ENCODE measurements at places on chromosomes 7 and 10.

GRCh38 chr7:31997423-31997822, 72.8 kb downstream of the PDE1C start:
- DNase-seq, result no peak

- no peak for DNase-seq
Measured at GRCh38 chr10:70811881-70812280, 3.9 kb upstream of the SGPL1 start.

- DNase-seq, result no peak
Measured at GRCh38 chr10:3395041-3395440, 222.5 kb upstream of the PITRM1 start.

DNA sequence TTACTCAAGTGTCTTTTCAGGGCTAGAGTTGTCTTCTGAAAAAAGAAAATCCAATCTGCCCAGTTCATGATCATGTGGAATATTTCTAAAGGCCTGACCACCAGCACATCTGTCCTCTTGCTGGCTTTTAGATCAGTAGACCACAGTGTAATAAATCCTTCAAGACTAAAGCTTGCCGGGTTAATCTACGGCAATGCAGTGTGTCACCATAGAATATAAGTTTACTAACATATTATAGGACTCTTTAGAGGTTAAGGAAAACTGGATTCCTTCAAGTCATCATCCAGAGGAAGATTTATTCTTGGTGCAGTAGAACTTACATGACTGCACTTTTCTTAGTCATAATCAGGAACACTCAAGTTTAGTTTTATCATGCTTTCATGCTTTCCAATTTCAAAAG, 349.5 kb downstream of the SEMA3D start:
- no peak for DNase-seq

- no peak for DNase-seq
Measured at GRCh38 chr7:120554960-120555571, 282.1 kb downstream of the KCND2 start.

GRCh38 chr7:75567948-75568595, 76.0 kb downstream of the SPDYE5 start:
- no peak for DNase-seq

DNA sequence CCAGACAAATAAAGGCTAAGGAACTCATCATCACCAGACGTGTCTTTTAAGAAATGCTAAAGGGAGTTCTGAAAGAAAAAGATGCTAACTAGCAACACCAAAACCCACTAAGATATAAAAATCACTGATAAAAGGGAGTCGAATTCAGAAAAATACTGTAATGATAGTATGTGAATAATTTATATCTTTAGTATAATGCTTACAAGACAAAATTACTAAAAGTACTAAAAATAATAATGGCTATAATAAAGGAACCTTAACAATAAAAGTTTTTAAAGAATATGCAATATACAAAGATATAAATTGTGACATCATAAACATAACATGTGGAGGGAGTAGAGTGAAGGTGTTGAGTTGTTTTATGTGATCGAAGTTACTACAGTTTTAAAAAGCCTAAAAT, 28.3 kb downstream of the HPSE2 start:
- no peak for DNase-seq

DNA sequence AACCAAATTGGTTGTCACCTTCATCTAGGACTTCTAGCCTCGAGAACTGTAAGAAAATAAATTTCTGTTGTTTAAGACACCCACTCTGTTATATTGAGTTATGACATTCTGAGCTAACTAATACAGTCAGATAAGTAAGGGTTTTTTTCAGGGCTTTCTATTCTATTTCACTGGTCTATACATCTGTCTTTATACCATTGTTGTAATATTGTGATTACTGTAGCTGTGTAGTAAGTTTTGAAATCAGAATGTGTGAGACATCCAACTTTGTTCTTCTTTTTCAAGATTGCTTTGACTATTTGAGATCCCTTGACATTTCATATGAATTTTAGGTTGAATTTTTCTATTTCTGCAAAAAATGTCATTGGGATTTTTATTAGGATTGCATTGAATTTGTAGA, 7.5 kb downstream of the IFIT1 start:
- DNase-seq, result no peak

DNA sequence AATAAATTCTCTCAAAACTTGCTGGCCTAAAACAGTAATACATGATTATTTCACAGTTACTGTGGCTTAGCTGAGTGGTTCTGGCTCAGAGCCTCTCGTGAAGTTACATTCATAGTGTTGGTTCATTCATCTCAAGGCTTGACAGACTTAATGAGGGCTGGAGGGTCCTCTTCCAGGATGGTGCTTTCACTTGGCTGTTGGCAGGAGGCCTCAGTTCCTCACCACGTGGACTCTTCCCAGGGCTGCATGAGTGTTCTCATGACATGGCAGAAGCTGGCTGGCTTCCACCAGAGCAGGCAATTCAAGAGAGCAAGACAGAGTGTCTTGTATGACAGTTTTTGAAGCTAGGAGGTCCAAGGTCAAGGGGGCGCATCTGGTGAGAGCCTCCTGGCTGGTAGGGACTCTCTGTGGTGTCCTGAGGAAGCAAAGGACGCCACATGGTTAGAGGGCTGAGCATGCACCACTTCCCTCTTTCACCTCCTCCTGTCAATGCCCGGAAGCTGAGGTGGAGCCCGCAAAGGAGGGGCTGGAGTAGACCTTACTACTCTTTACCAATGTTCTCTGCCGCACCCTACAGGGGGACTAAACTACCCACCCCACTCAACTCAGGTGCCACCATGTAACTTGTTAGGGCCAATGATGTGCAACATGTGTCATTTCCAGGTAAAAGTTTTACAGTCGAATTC, 58.2 kb upstream of the YAE1 start:
- peak; percentile 5 for DNase-seq

- DNase-seq, result no peak
Measured at GRCh38 chr10:13182424-13182823, 21.1 kb downstream of the MCM10 start.

GRCh38 chr10:8640878-8641277, 586.4 kb downstream of the GATA3 start:
- DNase-seq, result no peak

DNA sequence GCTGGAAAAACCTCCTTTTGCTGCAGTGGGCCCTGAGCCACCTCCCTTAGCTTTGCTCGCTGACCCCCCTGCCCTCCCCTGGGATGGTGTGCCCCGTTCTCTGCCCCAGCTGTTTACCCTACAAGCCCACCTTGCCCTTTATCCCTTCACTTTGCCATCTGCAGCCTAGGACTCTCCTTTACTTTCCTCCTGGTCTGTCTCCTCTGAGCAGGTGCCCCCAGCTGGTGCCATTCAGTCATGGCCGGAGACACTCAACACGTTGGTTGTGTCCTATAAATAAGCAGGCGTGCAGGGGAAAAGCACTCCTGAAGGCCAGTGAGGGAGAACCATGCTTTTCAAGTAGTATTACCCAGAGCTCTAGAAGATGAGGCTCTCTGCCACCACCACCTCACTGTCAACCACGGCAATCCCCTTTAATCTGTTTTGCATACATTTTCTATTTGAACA, 6.1 kb downstream of the RASSF4 start:
- no peak for DNase-seq

DNA sequence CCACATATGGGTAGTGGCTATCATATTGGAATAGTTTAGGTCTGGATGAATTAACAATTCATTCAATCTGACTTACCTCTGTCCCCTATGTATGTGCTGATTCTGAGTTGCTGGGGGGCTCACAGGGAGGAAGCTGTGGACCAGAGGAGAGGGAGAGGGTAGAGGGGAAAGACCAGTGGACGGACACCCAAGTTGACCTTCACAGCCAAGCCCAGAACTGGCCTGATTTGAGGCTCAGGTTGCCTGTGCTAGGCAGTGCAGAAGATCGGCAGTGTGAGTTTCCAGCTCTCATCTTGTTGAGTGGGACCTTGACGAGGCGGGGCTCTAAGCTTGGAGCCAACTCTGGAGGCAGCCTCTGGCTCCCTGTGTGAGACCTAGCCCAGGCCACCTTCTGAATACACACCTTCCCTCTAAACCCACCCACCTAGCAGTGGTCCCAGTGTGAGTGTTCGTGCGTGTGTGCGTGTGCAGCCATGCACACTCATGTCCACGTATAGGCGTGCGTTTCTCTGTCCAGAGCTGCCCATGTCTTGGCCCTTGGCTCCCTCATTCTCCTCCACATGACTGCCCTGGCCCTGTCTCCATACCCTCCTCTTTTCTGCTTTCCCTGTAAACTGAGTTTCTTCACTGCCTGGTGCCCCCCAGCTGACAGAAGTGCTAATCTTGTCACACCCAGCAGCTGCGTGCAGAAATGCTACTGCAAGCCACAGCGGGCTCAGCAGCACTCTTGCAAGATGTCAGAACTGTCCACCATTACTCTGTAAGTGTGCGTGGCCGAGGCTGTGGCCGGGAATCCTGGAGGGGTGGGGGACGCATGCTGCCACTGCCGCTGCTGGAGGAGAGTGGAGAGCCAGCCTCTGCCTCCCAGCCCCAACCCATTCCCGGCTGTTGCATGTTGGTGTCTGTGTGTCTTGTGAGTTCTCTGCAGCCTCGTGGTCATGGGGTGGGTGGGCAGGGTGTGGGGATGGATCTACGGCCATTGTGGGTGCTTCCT, 47.6 kb downstream of the ADCYAP1R1 start:
- DNase-seq, result no peak

- no peak for DNase-seq
Measured at GRCh38 chr10:680146-680545, 9.3 kb downstream of the DIP2C start.

- DNase-seq, result no peak
Measured at GRCh38 chr10:9239298-9239697, 1184.8 kb downstream of the GATA3 start.

DNA sequence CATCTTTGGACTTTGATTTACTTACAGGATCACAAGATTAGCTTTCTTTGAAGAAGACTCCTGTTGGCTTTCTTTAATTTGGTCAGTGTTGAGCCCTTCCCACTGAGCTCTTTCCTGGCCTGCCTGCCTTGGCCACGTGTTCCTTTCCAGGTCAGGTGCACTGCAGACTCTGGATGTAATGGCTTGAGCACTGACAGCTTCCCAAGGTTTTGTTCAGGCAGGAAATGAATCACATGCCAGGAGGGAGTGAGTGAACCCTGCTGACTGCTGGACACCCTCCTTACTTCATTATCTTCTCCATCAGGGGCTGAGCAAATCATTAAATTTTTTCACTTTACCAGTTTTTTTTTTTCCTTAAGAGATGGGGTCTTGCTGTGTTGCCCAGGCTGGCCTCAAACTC, 29.8 kb downstream of the SNX10 start:
- no peak for DNase-seq

DNA sequence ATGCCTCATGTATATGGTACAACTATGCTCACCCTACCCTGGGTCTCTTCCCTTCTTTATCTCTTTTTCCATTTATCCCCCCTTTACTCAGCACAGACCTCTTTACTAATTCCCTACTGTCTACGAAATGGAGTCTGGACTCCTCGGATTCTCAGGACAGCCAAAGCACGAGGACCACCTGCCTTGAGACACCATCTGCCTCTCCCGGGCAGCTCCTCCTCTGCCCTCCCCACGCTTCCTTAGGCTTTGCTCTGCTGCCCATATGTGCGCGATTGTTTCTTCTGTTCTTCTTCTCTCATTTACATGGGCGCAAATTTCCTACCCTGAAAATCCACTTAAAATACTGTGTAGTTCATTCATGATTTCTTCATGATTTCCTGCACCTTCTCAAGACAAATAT, 62.7 kb upstream of the STK17A start:
- DNase-seq, result no peak

- DNase-seq, result no peak
Measured at GRCh38 chr10:62153191-62153590, 115.5 kb downstream of the RTKN2 start.

DNA sequence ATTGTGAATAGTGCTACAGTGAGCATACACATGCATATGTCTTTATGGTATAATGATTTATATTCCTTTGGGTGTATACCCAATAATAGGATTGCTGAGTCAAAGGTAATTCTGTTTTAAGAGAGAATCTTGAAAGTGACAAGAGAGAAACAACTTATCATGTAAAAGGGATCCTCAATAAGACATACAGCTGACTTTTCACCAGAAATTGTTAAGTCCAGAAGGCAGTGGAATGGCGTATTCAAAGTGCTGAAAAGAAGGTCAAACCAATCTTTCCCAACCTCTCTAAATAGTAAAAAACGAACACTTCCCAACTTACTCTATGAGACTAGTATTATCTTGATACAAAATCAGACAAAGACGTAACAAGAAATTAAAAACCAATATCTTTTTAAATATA, 59.8 kb downstream of the LHFPL3 start:
- DNase-seq, result no peak

GRCh38 chr7:20834656-20835055, 48.0 kb upstream of the SP8 start:
- DNase-seq, result no peak

GRCh38 chr7:158072991-158073730, 514.5 kb downstream of the PTPRN2 start:
- DNase-seq, result no peak

GRCh38 chr7:5423306-5423975, at the start of gene TNRC18:
Gene TNRC18, minus strand, starts transcription at chr7:5423834. Its CDS starts 2,588 bp downstream, at chr7:5421246.
- peak; percentile 19 for DNase-seq

DNA sequence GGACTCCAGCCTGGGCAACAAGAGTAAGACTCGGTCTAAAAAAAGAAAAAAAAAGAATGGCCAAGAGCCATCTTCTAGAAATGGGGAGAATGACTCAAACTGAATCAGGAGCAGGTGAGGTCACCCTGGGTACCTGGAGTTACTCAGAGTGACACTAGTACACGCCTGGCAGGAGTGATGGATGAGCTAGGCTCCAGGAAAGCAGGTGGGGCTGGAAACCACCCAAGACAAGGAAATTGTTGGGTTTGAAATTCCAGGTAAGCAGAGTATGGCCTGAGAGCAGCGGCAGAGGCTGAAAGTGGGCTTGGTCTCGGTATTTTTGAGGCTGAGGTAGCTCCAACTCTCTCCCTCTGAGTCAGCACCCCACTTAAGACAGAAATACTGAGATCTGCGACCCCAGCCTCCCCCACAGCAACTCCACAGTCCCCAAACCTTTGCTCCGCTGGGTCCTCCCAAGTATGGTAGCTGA, 18.5 kb downstream of the DDIT4 start:
- DNase-seq, result no peak

DNA sequence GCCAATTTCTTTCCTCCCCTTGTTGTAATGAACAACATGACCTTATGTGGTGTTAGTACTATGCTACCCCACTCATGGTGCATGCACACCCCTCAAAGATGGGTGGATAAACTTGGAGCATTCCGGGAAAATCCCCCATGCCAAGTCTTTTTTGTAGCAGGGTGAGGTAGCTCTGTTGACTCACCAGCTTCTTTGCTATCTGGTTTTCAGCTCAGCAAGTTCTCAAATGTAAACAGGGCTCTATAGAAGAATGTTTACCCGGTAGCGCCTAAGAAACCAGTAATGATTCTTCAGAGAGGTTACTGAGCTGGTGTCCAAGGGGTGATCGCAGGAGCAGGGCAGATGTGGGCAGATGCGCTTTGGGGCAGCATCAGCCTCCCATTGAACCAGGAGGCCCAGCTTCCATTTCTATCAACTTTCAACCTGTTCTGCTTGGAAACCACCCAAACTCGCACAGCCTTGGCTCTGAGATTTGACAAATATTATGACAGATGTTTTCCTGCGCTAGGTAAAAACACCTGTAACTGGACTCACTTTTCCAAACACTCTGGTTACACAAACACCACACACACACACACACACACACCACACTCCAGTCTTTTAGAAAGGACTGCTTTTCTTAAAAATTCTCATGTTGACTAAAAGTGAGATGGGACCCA, 87.8 kb downstream of the ZRANB1 start:
- DNase-seq, result no peak

Measured in naive B cell (primary cell).